GM19239 (cell line): ENCODE measurements at places on chromosomes 7 and 10.
A peak's percentile ranks its signal among the peaks of the same experiment; 100 is the strongest.

DNA sequence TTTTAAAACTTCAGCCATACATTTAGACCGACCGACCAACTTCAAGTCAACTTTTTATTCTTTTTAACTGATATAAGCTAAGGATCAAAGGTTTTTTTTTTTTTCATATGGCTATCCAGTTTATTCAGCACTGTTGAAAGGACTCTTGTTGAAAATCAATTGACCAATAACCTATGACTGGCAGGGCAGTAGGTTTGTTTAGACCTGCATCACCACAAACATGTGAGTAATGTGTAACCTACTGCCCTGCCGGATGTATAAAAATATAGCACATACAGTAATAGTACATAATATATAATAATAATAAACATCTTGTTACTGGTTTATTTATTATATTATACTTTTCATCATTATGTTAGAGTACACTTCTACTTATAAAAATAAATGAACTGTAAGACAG is 434.6 kb upstream of the SEMA3A start:
- no peak for DNase-seq

- DNase-seq, result no peak
Measured at GRCh38 chr7:2586326-2587020, 27.7 kb downstream of the IQCE start.

- no peak for DNase-seq
Measured at GRCh38 chr10:13462551-13462950, 66.3 kb downstream of the BEND7 start.

GRCh38 chr7:82616059-82616728 is 172.6 kb upstream of the CACNA2D1 start:
- DNase-seq, result no peak

GRCh38 chr10:15370212-15370855 is 755 bp downstream of the FAM171A1 start:
- peak; percentile 24 for DNase-seq

DNA sequence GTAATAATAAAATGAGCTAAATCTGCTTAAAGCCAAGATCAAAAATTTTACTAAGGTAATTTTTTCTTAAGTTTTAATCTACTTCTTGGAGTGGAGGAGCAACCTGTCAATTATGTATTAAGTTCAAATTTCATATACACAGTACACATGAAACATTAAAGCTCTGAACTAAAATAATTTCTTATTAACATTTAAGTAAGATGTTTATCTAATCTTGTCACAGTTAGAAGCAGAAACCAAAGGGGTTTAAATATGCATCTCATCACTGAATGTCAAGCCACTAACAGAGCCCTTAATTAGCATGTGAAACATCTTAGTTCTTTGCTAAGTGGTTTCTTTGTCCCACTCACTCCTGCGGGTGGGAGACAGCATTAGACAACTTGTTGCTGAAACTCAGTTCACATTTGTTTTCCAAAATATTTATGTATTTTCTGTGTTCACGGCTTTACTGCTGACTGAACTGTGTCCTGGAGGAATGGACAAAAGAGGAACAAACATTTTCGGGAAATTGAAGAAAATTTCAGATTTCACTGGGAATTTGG is 130.9 kb upstream of the MBL2 start:
- DNase-seq, result no peak

DNA sequence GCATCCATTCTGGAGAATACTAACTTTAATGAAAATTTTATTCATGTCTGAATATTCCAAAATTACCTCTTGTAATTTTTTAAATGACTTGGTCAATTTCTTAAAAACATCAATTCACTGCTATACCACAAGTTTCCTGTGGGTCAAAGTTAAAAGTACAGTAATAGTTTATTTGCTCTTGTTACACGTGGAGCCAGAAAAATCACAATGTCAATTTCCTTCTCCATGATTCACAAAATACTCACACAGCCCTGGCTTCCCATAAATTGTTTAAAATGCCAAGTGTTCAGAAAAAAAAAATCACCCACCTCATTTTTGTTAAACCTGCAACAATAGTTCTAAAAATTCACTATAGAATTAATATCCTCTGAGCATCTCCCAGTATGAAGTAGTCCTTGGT is 139.5 kb upstream of the GRM3 start:
- no peak for DNase-seq

- DNase-seq, result peak; percentile 5
Measured at GRCh38 chr7:87797798-87798403, 78.3 kb downstream of the SLC25A40 start.

DNA sequence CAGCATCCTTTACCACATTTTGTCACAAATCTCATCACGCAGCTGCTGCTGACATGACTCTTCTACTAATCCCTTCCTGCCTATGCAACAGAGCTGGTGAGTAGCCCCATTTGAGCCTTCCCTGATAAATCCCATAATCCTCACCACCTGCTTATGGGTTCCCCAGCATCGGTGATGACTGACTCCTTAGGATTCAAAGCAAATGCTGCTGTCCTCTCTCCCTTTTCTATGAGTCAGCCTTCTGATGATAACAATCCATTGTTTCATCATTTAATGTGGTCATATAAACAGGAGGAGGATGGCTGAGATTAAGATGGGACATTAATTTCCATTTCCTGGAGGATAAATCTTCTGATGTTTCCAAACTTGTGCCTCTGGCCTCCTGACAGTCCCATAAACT is 73.4 kb downstream of the SORCS1 start:
- DNase-seq, result no peak

- DNase-seq, result no peak
Measured at GRCh38 chr7:157383868-157384267, 47.1 kb downstream of the DNAJB6 start.

GRCh38 chr10:74730246-74730645 is 96.2 kb upstream of the KAT6B start:
- DNase-seq, result no peak

DNA sequence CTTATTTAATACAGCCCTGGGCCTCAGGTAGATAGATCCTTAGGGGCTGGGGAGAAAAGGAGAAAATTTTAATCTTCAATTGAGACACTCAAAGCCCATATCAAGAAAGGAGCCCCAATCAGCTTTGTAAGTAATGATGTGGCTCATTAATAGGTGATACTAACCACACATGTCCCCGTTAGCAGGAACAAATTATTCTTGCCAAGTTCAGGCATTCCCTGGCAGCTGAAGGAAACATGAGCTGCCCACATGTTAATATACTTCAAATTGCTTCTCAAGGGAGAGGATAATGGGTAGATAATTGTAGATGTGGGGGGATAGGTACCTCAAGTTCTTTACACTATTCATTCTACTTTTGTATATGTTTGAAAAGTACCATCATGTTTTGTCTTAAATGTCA is 14.5 kb downstream of the IFIT5 start:
- DNase-seq, result no peak

- DNase-seq, result no peak
Measured at GRCh38 chr10:55766212-55766611, 594.8 kb downstream of the ZWINT start.

- DNase-seq, result no peak
Measured at GRCh38 chr7:23353172-23353571, 54.0 kb downstream of the MALSU1 start.

- DNase-seq, result no peak
Measured at GRCh38 chr7:77391230-77391629, 24.9 kb downstream of the GSAP start.

GRCh38 chr7:68276725-68277124 is 1280.1 kb downstream of the TYW1 start:
- DNase-seq, result no peak

GRCh38 chr7:142647749-142648148 is 101.5 kb upstream of the PRSS1 start:
- DNase-seq, result no peak

- no peak for DNase-seq
Measured at GRCh38 chr10:77348751-77349150, 288.9 kb downstream of the KCNMA1 start.

DNA sequence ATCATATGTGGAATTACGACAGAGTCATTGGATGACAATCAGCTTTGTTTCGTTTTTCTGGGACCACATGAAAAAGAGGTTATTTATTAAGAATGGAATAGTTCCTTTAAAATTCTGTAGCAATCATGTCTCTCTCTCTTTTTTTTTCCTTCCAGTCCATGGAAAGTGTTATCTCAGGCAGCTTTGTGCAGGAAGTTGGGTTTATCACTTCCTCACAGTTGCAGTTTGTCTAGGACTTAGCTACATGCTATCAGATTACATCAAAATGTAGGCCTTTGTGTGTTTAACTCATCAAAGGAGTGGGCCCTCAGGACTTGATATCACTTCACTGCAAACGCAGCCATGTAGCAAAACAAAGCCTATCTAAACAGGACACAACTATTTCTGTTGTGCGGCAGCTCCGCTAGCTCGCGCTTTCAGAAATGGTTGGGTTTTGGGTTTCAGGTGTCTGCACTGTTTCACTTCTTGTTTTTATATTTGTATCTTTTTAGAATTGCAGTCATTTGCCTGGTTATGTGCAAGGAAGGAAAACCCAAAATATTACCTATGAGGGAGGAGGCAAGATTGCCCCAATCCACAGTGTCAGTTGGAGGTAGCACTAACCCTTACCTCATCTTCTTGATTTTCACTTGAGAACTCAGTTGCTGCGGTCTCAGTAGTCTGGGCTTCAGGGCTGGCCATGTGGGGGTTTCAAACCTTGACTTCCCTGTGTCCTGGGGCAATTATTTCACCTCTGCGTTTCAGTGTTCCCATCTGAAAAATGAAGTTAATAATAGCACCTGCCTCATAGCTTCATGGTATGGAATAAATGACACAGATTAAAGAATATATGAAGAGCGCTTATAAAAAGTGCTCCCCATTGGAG is 66.7 kb downstream of the HHEX start:
- DNase-seq, result peak; percentile 36

GRCh38 chr7:55573234-55573900 is 1.1 kb upstream of the VOPP1 start:
- no peak for DNase-seq

- no peak for DNase-seq
Measured at GRCh38 chr10:14254368-14254767, 76.4 kb downstream of the FRMD4A start.

- no peak for DNase-seq
Measured at GRCh38 chr10:71846816-71847215, 4.2 kb downstream of the PSAP start.

DNA sequence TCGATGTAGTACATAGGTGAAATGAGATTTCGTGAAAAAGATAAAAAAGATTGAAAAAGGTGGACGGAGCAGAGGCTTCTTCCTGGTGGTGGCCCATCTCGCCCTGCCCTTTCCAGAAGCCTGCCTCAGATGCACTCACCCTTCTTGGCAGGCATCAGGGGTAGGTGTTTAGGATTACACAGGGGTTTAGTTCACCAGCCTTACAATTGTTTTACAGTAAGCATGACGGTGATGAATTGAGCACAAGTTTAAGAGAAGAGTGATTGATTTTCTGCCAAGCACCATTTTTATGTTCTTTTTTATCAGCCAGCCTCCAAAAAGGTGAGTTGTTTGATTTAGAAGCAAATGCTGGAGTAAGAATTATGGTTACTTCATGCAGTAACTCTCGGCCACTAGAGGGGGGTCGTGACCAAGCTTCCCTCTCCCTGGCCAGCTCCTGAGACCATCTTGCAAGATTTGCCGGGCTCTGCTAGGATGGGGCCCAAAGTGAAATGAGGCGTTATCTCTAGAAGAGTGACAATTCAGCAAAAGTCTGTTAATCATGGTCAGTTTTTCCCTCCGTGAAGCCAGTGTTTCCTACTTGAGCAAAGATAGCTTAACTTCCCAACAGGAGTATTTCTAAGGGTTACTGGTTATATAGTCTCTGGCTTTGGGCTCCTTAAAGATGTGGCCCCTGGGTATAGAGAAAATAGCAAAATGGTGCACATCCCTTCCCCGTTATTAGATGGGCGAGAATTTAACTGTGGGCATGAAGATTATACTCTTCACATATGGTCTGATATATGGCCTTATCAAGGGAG is 228.8 kb downstream of the BMPER start:
- DNase-seq, result peak; percentile 8

GRCh38 chr10:71236286-71236685 is 23.9 kb downstream of the UNC5B start:
- DNase-seq, result no peak

DNA sequence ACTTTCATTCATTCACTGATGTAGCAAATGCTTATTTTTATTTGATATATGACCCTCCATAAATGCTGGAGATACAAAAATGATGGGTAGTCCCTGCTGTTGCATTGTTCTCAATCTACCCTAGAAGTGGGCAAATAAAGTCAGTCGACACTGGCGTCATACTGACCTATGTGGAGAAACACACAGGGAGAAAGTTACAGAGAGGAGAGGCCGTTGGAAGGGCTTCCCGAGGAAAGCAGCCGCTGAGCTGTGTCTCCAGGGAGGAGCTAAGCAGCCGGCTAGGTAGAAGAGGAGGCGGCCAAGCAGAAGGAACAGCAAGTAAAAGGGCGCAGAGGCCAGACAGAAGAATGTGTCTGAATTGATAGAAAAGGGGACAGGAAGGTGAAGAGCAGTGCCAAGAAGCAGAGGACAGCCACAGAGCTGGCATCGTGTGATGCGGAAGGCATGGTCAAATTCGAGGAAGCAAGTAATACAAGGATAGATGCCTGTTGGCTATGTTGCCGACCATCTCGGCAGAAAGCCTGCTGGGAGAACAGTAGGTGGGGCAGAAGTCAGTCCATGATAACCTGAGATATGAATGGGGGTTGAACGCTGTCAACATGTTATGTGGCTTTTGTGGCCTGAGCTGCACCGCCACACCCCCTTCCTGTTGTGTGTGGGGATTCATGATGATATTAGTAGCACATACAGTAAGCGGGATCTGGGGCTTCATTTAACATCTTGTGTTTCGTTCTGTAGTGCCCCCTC is 25.9 kb downstream of the ST8SIA6 start:
- no peak for DNase-seq

DNA sequence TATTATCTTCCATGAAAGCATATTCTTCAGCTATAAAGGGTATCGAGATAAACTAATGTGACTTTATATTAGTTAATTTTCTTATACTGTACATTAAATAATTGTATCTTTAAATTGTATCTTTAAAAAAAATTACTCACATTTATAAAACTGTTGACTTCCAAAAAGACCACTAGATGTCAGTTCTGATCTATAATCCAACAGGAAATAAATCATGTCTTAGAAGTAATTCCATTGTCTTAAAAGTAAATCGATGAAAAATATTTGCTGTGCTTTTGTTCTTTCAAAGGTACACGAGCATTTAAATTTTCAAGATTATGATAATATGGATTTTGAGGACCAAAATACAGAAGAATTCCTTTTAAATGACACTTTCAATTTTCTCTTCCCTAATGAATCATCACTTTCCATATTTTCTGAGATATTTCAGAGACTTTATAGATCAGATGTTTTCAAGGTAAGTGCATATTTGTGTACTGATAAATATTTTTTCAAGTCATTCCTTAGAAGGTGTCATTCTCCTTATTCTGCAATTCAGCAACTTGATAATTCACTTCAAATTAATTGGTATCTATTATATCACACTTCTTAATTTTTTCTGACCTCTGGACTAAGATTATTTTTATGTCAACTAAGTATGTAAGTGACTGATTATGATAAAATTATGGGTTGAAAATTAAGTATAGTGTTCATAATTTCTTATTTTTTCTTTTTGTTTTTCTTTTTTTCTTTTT is 138.5 kb downstream of the CPED1 start:
- DNase-seq, result no peak

GRCh38 chr7:40192036-40192435 is 57.2 kb downstream of the SUGCT start:
- DNase-seq, result no peak
